GM18507 (cell line): ENCODE measurements at places on chromosomes 6 and 20.

DNA sequence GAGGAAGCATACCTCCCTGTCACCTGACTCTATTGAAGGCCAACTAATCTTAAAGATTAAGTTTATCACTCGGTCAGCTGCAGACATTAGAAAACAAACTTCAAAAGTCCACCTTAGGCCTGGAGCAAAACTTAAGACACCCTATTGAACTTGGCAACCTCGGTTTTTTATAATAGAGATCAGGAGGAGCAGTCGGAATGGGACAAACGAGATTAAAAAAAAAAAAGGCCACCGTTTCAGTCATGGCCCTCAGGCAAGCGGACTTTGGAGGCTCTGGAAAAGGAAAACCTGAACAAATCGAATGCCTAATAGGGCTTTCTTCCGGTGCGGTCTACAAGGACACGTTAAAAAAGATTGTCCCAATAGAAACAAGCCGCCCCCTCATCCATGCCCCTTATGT is 7.2 kb upstream of the PRR18 start:
- DNase-seq: no peak

DNA sequence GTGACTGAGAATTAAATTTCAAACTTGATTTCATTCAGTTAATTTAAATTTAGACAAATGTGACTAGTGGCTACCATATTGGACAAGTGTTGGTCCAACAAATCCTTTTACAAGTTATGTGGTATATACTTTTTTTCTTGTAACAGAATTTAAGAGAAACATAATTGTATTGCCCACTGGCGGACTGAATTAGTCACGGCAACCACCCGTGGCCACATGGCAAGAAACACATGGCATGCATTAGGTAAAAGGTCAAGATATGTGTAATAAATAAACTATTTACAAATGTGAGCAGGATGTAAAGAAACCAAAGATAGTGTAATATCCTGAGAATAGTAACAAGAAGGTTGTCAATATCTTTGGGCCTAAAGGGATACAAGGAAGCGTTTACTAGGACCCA is 91.2 kb downstream of the LCA5 start:
- no peak for DNase-seq

DNA sequence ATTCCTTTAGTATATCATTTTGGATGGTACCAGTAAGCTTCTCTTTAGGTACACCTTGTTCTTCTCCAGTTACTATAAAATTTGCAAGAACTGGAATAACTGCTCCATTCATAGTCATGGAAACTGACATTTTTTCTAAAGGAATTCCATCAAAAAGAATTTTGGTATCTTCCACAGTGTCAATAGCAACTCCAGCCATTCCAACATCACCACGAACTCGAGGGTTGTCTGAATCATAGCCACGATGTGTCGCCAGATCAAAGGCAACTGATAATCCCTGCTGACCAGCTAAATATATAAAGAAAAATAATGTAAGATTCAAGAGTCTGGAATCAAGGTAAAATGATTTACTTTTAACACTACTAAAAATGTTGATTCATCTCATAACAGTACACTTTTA is 5.3 kb downstream of the MMUT start:
- DNase-seq: no peak

DNA sequence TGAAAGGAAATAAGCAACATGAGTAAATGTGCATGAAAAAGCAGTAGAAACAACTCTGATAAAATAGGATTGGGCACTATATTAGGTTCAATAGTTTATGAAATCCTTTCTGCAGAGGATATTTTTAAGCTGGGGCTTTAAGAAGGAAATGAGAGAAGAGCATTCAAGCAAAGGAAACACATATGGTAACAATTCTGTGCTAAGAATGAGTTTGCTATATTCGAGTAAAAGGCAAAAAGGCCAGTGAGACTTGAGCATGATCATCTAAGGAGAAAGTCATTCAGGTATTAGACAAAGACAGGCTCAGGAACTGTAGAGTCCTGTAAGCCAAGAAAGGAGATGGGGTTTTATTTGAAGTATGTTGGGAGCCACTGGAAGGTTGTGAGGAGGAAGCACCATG is 387.1 kb upstream of the FLRT3 start:
- DNase-seq: no peak

- no peak for DNase-seq
Measured at GRCh38 chr20:10707068-10707467, 33.3 kb upstream of the JAG1 start.

GRCh38 chr6:21639316-21639715 is 45.8 kb downstream of the SOX4 start:
- DNase-seq: no peak

DNA sequence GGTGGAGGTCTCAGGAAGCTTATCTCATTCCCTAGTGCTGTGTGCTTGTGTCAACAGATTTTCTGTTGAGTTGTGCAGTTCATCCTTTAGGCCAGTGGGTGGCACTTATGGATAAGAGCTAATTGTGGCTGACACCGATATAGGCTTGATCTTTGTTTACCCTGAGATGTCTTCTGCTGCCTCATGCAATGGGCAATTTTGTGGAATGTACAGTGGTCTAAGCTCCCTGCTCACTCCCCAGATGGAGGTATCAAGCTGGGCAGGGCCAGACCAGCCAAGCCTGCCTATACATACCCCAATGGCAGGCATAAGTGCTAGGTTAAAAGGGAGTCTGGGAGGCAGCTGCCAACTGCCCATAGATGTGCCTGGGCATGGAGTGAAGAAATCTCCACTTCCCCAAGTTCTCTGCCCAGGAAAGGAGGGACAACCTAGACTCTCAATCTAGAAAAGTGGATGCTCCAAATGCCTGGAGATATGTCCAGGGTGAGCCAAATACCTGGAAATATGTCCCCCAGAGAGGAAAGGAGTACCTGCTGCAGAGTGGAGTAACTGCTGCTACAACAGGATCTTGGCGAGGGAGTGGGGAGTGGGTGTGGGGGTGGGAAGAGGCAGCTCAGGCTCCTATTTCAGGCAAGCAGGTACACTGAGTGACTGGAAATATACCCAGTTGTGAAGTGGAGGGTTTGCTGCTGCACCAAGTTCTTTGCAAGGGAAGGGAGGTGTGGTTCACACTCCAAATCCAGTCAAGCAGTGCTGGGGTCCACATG is 53.2 kb upstream of the ARG1 start:
- peak; percentile 7 for DNase-seq
